ENCODE measurements at places on chromosomes 4 and X.

GRCh38 chr4:128320656-128321055 lies 33.0 kb upstream of the PGRMC2 start:
- no peak for DNase-seq

GRCh38 chr4:39305912-39306677 lies 60.1 kb downstream of the RFC1 start:
- DNase-seq = no peak

- DNase-seq = no peak
These were observed 125.4 kb upstream of the EOLA2 start for GRCh38 chrX:150063674-150064073.

GRCh38 chr4:163109967-163110366 lies 56.7 kb downstream of the NAF1 start:
- no peak for DNase-seq

DNA sequence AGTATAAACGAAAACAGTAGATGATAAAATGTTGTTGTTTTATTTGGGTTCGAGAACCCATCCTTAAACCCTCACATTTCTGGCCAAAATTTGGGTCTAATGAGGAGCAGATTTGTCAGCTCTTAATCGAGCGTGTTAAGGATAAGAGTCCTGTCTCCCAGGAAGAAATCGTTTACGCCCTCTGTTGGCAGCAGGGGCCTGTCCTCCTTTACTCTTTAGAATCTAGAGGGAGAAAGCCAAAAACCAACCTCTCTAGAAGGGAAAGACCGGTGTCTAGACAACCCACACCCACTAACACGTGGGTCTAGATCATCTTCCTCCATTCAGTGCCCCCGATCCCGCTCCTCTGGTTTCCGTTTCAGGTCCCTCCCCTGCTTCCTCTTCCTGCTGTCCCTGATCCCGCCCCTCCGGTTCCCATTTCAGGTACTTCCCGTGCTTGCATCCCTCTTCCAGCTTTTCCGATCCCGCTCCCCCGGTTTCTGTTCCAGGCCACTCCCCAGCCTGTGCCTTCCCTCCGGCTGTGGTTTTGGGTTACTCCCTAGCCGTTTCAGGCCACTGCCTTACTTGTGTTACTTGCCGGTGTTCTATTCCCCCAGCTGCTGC lies 339.1 kb downstream of the PAPSS1 start:
- DNase-seq = no peak

GRCh38 chr4:165844161-165844560 lies 28.9 kb upstream of the TLL1 start:
- DNase-seq = peak; percentile 1

DNA sequence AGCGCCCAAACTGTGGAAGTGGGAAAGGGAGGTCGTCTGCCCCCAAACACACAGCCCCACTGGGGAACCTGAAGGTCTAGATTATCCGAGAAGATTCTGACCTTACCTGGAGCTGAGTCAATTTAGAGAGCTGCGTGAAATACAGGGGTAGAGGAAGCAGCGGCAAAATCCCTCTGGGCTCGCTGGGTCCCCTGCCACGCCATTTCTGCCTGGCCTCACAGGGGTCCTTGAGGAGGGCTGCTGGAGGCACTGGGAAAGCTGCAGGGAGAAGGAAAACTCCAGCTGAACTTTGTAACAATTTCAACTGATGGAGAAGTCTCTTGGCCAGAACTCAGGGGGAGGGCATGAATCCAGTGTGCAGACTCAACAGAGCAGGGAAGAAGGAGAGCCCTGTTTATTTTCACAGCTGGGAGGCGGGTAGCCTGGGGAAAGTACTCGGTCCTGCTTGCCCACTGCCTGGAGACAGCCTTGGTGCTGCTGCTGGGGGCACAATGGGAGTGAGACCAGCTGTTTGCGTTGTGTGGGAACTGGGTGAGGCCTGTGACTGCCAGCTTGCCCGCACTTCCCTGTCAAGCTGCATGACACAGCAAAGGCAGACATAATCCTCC lies 93.2 kb upstream of the MAPK10 start:
- DNase-seq = peak; percentile 45
